ENCODE measurements at places on chromosomes 6 and 20.

GRCh38 chr6:31791324-31792089, 4.0 kb downstream of the VARS1 start:
- DNase-seq, result no peak

GRCh38 chr20:59439243-59439642, 138.8 kb downstream of the EDN3 start:
- DNase-seq, result no peak

DNA sequence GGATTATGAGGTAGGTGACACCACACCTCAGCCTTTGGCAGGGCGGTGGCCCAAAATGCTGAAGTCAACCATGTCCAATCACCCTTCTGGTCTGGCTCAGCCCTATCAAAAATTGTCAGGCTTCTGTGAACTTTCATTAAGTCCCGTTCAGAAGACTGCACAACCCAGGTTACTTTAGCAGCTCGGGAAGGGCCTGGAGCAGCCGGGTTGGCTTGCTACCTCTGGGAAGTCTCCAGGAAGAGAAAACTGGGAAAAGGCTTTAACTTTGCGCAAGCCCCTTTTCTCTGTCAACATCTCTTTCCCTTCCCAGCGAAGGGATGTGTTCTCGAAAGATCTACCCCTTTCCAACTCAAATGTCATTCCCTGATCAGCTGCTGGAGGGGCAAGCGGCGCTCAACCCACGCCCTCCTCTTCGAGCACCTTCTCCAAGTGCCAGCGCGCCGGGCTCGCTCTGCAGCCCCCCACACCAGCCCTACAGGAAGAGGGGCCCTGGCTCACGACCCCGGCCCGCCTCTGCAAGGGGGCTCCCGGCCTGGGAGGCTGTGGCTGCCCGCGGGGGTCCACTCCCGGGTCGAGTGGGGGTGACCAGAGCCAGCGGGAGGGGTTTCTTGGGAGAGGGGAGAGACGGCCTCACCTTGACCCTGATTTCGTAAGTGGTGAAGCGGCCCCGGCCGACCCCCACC, 573 bp downstream of the SNX3 start:
- DNase-seq, result peak; percentile 37

- no peak for DNase-seq
Measured at GRCh38 chr6:154651656-154652055, 81.6 kb upstream of the SCAF8 start.

DNA sequence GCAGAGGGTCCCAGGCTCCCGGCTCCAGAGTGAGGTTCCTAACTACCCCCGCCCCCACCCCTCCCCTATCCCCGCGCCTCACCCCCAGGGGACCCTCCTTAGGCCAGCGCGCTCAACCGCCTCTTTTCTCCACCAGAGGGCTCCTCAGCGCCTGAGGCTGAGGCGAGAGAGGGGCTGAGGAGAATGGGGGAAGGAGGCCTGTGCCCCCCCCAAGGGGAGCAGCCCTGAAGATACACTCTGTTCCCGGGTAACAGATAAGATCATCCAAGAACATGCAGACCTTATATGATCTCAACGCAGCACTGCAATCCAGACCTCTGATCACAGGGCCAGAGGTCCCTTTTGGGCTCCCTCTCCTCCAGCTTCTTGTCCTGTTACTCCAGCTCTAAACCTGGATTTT, 43.3 kb upstream of the MRPS10 start:
- no peak for DNase-seq

GRCh38 chr6:167314180-167314821, 10.6 kb upstream of the TTLL2 start:
- DNase-seq, result no peak

- no peak for DNase-seq
Measured at GRCh38 chr6:166908811-166909210, 47.5 kb downstream of the RNASET2 start.

GRCh38 chr6:37589941-37590340, 90.2 kb upstream of the CCDC167 start:
- no peak for DNase-seq

DNA sequence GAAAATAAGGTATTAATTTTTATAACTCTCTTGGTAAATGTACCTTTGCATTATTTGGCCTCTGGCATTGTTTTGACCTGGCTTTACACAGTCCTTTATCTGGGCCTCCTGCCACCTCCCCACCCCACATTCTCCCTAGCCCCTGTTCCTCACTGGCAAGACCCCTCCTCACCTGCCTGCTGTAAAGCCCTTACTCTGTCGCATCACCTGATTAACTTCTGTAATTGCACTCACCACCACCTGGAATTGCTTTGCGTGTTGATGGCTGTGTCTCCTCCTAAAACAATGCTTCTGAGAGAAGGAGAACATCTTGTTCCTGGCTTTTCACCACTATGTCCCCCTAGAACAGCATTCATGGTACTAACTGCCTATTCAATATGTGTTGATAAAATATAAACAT, 24.8 kb downstream of the SNX9 start:
- DNase-seq, result no peak
